ENCODE measurements at places on chromosomes 3 and 15.

GRCh38 chr3:149494022-149494758 is 19.7 kb downstream of the TM4SF4 start:
- DNase-seq = no peak

- no peak for DNase-seq
Measured at GRCh38 chr3:194537732-194538247, 51.0 kb upstream of the ATP13A3 start.

- DNase-seq = no peak
Measured at GRCh38 chr3:20490996-20491395, 305.0 kb upstream of the SGO1 start.

DNA sequence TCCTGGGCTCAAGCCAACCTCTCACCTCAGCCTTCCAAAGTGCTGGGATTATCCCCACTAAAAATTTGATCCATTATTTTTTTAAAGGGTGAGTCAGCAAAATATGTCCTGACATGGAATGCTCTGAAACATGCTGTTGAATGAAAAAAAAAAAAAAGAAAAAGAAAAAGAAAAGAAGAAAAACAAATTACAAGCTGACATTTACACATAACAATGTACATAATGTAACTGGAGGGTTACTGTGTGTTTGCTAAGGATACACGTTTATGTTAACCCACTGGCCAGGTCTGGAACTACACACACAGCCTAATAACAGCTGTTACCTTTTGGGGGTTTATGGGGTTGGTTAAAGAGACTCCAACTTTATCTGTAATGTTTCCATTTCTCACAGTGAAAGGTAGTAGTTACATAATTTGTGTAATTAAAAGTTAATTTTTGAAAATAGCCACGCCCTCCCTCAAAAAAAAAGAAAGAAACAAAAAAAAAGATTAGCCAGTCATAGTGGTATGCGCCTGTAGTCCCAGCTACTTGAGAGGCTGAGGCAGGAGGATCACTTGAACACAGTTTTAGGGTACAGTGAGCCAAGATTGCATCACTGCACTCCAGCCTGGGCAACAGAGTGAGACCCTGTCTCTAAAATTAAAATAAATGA is 3.1 kb upstream of the MESP2 start:
- no peak for DNase-seq

DNA sequence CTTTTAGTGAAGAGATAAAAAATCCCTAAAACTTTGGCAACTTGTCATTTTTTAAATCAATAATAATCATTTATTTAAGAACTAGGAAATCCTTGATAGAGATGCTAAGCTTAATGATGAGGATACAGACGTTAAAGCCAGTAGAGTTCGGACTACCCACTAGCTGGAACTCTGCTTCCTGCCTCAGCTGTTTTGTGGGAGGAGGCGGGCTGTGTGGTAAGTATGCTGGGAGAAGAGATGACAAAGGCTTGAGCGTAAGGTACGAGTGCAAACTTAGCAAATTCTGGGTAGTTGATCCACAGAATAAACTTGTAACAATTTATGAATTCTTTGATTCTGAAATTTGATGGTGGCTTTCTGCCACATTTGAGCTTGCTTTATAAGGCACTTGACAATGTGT is 111.2 kb upstream of the NANOGP8 start:
- no peak for DNase-seq

GRCh38 chr3:67437789-67438188 is 216.6 kb downstream of the SUCLG2 start:
- no peak for DNase-seq

GRCh38 chr15:75733761-75734651 is 21.4 kb upstream of the CSPG4 start:
- DNase-seq = no peak

DNA sequence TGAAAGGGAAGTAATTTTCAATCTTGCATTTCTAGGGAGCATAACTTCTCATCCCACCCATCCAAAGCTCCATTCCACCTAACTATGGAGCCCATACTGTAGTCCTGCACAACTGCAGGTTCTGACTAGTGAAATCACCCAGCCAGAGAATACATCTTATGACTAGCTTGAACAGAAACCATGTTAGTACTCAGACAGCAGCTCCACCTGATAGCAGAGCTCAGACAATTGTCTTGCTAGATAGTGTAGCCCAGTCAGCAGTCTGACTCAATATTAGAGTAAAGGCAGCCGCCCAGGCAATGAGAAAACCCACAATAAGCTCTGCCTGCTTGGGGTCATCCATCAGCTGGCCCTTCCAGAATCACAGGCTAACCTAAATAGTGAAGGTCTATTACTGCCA is 544.7 kb upstream of the GBE1 start:
- no peak for DNase-seq

Data from activated naive CD4-positive, alpha-beta T cell (primary cell).